ENCODE measurements at places on chromosomes 2 and 18. TPM values are rescaled to one million over a fixed set of nuclear protein-coding genes. Genes with fewer than 3 reads are reported as not detected.

Gene GPR45
- not detected for total RNA-seq

DNA sequence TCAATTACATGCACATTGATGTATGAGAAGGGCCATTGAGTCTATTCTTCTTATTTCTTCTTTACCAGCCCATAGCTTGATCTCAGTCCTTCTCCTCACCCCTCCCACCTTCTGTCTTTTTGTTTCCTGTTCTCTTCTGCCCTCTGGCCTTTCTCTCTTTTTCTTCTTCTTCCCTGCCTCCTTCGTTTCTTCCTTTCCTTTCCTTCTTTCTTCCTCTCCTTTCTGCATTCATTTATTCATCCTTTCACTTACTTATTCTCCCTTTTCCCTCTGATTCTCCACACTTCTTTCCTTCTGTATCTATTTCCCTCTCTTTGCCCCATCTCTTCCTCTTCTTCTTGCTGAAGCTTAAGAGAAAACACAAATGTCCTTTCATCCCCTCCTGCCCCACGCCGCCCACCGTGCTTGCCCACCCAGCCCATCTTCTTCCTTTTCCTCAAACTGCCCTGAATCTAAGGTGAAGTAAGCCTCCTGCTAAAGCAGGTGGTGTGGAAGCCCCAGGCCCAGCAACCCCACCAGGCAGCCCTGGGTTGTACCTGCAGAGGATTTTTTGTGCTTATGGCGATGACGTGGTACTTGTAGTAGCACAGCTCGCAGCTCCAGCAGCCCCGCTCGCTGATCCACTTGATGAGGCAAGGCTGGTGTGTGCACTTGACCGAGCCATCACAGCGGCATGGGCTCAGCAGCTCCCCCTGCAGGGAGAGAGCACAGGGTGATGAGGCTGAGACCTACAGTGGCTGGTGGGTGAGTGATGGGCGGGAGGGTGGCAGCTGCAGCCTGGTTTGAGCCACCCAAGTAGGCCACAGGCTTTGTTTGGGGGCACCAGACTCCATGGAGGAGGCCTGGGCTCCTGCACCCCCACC, 89.0 kb downstream of the MARCHF4 start:
- peak; percentile 9 for DNase-seq

Gene CAPG
- 95.1 TPM for total RNA-seq

- no peak for DNase-seq
Observed at GRCh38 chr2:201396595-201396994, 39.5 kb upstream of the FLACC1 start.

GRCh38 chr18:72375618-72376017, 168.5 kb downstream of the CBLN2 start:
- no peak for DNase-seq

- DNase-seq = no peak
Observed at GRCh38 chr2:24287171-24287570, 73.2 kb downstream of the ITSN2 start.

Gene PAIP2B
- total RNA-seq = 0.55 TPM

Gene LYPD6B
- 0.38 TPM for total RNA-seq

DNA sequence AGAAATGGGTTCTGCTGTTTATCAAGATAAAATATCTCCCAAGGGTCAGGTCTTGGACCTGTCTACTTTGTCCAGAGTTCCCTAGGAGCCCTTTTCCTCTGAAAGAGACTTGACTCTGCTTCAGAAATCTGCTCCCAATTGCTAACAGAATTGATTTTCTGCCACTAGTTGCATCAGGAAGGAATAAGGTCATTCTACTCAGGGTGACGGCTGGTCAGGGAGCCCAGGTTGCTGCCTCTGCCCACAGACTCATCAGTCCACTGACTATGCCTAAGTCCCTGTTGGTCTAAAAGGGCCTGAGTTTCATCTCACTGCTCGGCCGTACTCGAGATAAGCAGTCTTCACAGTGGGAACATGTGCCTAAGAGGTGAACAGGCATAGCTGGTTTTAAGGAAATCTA, 61.2 kb downstream of the EVA1A start:
- no peak for DNase-seq

- DNase-seq = no peak
Observed at GRCh38 chr2:154226931-154227330, 355.2 kb downstream of the GALNT13 start.

DNA sequence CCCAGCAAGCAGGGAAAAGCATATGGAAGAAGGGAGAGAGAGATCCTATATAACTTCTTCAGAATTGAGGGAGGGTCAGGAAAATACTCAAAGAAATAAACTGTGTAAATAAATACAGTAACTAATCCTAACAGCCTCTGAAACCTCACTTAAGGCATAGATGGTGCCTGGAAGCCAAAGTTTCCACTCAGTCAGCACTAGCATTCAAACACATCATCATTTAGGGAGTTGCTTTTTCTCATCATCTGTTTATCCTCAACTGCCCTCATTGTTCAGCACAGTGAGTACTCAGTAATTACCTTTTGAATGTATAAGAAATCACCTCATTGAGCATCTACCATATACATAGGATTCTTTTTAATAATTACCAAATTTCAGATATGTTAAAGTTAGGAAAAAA, 262.9 kb downstream of the C1D start:
- DNase-seq = no peak

DNA sequence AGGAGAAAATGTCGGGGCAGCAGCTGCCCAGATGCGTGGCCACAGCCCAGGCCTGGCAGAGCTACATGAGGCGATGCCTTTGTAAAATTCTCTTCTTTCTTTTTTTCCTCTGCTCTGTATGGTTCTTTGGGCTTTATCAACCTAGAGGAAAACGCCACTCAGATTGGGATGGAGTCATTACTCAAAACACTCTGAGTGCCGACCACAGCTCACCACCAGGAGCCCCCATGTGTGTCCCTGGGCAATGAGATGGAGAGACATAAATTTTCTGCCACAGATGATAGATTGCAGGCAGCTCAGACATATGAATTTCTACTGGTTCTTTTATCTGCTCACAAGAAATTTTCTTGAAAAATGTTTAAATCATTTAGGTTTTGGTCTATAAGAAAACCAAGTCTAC, 56.0 kb downstream of the PARD6G start:
- DNase-seq = no peak

DNA sequence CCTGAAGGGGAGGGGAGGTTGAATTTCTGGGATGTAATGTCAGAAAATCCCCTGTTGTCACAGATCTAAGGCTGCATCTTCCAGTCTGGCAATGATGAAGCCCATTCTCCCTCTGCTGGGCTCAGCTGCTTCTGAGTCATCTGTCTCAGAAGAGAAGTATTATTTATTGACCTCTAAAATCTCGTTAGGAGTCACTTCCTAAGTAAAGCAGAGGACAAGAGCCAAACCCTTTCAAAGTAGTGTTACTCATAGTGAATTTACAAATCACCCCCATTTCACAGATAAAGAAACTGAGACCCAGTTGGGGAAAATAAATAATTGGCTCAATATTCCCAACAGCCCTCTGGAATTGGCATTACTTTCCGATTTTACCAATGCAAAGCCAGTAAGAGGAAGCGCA, 167.3 kb upstream of the SKOR2 start:
- peak; percentile 1 for DNase-seq

DNA sequence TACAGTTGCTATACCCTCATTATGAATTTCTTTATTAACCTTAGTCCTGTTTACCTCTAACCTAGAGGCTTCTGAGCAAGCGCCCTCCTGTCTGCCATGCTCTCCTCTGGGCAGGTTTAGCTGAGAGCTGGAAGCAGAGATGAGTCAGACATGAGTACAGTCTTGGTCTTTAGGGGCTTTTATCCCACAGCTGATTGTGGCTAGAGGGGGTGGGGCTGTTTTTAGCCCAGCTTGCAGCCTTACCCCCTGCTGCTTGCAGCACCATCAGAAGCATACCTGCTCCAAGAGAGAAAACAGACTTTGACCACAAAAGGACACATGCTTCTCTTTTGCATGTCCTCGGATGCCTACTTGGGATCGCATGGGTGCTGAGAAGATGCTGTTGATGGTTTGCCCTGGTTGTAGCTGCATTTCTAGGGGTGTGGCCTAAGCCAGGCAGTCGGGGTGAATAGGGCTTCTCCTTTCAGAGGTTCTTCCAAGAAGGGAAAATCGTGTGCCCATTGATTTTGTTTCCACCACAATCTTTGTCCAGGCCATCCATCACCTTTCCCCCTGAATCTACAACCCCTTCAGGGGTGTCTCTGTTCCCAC, 115.0 kb upstream of the LGALSL start:
- DNase-seq = no peak

GRCh38 chr2:96926236-96926635, 56.4 kb upstream of the SEMA4C start:
- no peak for DNase-seq

- no peak for DNase-seq
Observed at GRCh38 chr2:189437926-189438325, 3.3 kb upstream of the WDR75 start.

- DNase-seq = peak; percentile 29
Observed at GRCh38 chr2:75896779-75897366, 186.2 kb upstream of the GCFC2 start.

GRCh38 chr2:42973726-42974125, 181.3 kb upstream of the HAAO start:
- DNase-seq = no peak

DNA sequence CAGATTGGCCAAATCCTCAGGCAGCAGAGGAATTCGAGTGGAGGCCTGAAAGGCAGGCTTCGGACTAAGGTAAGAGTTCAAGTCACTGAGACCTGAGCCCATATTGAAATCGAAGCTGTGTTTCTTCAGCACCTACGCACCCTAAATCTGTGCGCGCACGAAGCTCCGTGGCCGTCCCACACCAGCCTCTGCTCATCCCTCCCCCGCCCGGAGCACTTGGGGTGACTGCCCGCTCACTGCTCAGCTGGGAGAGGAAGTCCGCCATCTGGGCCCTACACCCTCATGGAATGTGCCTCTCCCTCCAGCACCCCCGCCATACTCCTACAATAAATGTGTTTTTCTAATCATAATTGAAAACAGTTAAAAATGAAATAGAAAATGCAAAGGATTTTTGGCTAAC, 734.5 kb downstream of the GALR1 start:
- DNase-seq = no peak

Gene PLB1
- 0.06 TPM for total RNA-seq

GRCh38 chr2:155841442-155841841, 491.1 kb downstream of the NR4A2 start:
- no peak for DNase-seq

Gene MAP3K19
- total RNA-seq = not detected

- DNase-seq = no peak
Observed at GRCh38 chr2:182432051-182432450, 5.2 kb upstream of the PDE1A start.

DNA sequence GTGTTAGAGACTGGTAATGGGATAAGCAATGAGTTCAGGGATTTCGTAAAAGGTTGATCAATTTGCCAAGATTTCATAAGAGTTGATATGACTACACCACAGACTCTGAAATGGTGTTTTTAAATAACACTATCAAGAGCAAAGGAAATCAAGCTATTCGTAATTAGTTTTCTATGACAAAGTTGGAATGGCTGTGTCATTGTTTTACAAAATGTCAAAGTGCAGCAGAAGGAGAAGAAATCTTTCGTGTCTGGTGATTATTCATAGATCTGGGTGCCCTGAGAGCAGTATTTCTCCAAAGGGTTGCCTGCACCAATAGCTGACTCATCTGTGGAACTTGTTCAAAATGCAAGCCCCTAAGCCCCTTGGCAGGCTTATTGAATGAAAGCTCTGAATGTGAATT, 70.1 kb downstream of the NABP1 start:
- DNase-seq = no peak

Gene SERPINB7
- not detected for total RNA-seq

DNA sequence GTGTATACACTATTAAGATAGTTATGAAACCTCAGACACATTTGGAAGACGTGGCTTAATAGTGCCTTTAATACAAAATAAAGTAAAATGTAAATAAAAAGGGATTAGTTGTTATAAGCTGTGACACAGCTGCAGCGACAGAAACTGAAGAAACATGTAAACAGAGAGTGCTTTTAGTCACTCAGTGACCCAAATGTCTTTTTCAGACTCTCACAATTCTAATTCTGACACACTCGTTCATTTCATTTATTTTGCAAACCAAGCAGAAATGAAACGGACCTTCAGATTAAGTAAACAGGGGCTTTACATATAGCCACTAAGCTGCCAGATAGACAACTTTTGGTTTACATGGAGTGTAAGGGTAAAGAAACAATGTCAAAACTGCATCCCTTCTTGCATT, 181.0 kb upstream of the ETAA1 start:
- no peak for DNase-seq

- no peak for DNase-seq
Observed at GRCh38 chr18:48769006-48769636, 181.6 kb downstream of the SMAD7 start.

GRCh38 chr18:10140461-10141282, 226.9 kb downstream of the VAPA start:
- no peak for DNase-seq

DNA sequence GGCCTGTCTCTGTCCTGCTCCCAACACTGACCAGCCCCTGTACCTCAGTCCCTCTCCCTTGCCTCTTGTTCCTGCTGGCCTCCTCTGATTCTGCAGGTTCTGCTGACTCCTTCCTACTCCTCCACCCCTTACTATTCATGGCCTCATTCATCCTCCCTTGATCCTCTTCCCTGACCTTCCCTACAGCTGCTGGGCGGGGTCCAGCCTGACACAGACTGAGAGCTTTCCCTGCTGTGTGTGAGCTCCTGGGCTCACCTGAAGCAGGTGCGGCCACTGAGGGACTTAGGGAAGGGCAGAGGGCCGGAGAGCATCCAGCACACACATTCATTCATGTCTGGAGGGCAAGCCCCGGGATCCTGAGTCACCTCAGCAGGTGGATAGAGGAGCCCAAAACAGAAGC, 185.6 kb downstream of the CTIF start:
- no peak for DNase-seq

DNA sequence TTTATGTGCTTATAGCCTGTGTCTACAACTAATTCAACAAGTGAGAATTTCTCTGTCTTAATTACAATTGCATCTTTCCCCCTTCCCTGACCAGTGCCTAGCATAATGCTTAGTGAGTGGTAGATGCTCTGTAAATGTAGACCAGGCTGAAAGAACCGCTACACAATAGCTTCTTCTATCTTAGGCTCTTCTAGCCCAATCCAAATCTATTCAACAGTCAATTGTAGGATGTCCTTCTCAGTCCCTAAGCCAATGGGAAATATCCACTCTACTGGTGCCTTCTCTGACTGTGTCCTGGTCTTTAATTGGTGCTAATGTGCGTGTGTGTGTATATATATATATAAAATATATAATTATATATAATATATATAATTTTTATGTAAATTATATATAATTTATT, 34.1 kb upstream of the GCC2 start:
- DNase-seq = no peak

- DNase-seq = no peak
Observed at GRCh38 chr2:149657401-149658040, 69.9 kb upstream of the MMADHC start.

Gene SLC66A3
- 32.2 TPM for total RNA-seq

Gene DLX1
- total RNA-seq = 3.8 TPM

Gene LYPD6
- total RNA-seq = 5.6 TPM

- DNase-seq = no peak
Observed at GRCh38 chr2:108889907-108890306, 99.1 kb downstream of the EDAR start.

- peak; percentile 81 for DNase-seq
Observed at GRCh38 chr2:142870526-142870925, 6.9 kb upstream of the KYNU start.

Data from NCI-H460 (cell line).